ENCODE measurements at places on chromosomes 7 and 10. TPM values are rescaled to one million over a fixed set of nuclear protein-coding genes. Genes with fewer than 3 reads are reported as not detected.

DNA sequence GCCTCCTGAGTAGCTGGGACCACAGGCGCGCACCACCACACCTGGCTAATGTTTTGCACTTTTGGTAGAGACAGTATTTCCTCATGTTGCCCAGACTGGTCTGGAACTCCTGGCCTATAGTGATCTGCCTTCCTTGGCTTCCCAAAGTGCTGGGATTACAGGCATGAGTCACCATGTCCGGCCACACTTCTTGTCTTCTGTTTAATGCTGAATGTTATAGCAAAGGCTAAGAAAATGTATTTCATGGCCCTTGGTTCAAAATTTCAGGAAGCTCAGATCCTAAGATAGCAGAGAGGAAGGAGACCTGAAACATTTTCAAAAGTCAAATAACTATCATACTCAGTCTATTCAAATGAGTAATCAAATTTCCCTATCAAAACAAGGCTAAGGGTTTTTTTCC is 229.6 kb downstream of the BAMBI start:
- no peak overlapping the region for H3K27ac ChIP-seq
- DNase-seq, result no peak
- H3K36me3 ChIP-seq, result no peaks in the 10 kb centered on the region
- no peaks in the 10 kb centered on the region for H3K27me3 ChIP-seq
- H3K4me3 ChIP-seq, result no peak overlapping the region
- H3K4me1 ChIP-seq, result no peaks in the 10 kb centered on the region

DNA sequence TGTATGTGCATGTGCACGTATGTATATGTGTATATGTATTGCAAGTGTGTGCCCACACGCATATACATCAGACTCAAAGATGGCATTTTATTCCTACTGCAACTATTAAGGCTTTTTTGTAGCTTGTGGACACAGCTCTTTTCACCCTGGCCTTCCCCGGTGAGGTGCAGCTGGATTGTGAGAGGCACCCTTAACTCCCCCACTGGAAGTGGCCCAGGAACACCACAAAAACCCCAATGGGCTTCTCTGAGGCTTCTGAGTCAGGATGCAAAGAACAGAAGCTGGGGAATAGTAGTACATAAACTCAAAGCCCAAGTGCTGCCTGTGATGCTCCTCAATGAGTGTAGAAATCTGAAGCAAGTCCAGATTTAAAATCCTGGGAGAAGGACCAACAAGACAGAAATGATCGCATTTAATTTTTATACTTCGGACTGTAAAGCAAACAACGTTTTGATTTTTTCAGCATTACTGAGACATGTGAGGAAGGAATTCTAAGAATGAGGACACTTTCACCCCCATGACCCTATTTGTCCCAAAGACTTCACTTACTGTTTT is 369.2 kb upstream of the MGMT start:
- H3K36me3 ChIP-seq, result no peaks in the 10 kb centered on the region
- H3K27ac ChIP-seq, result no peak overlapping the region
- no peak overlapping the region for H3K4me3 ChIP-seq
- no peaks in the 10 kb centered on the region for H3K27me3 ChIP-seq
- DNase-seq, result no peak

- no peak for DNase-seq
- no peaks in the 10 kb centered on the region for H3K27me3 ChIP-seq
- H3K27ac ChIP-seq, result no peak overlapping the region
- H3K4me3 ChIP-seq, result no peak overlapping the region
- no peaks in the 10 kb centered on the region for H3K4me1 ChIP-seq
Observed at GRCh38 chr10:109239371-109239770, 683.9 kb downstream of the XPNPEP1 start.

DNA sequence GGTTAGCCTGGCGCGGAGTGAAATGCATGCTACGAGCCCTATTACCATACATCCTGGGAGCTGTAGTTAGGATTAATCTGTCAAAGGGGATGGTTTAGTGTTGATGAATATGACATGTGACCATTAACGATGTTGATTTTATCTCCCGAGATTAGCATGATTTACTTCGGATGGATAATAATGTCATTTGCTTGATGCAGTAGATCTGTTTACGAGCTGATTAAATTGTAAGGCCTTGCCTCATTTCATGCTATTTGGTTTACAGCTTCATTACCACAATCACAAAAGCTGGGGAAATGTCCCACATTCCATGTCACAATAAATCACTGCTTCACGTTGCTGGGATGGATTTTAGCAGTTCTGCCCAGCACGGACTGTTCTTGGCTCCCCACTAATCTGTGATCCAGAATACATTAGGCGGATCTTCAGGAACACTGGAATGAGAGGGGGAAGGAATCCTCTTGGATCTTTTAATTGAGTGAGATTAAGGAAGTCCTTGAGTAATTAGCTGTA is 22.3 kb downstream of the ZNF503 start:
- no peak overlapping the region for H3K27ac ChIP-seq
- H3K4me3 ChIP-seq, result no peak overlapping the region
- no peak for DNase-seq
- no peaks in the 10 kb centered on the region for H3K36me3 ChIP-seq
- H3K4me1 ChIP-seq, result no peaks in the 10 kb centered on the region

- no peaks in the 10 kb centered on the region for H3K36me3 ChIP-seq
- DNase-seq, result no peak
- H3K4me1 ChIP-seq, result no peaks in the 10 kb centered on the region
- H3K27me3 ChIP-seq, result no peaks in the 10 kb centered on the region
Observed at GRCh38 chr10:19847321-19847720, 31.1 kb downstream of the PLXDC2 start.

- H3K4me1 ChIP-seq, result no peaks in the 10 kb centered on the region
- H3K27me3 ChIP-seq, result no peaks in the 10 kb centered on the region
- no peak for DNase-seq
- H3K4me3 ChIP-seq, result peak overlapping the region; percentile 80
- no peaks in the 10 kb centered on the region for H3K36me3 ChIP-seq
Observed at GRCh38 chr7:107890493-107890961, 456 bp upstream of the DLD start.

DNA sequence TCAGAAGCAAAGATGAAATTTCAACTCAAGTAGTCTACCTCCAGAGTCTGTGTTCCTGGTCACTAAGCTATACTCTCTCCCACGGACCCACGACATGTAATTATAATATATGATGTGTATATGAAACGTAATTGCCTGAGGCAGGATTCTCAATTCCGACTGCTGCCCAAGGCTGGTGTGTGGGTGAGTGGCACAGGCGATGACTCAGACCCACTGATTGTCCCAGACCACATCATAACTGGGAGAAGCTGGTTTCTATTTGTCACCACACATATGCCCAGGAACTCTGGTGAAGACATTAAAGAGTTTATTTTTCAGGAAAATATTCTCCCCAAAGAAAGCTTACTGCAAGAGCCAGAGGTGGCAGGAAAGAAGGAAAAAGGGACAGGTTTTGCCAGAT is 219.3 kb downstream of the JAZF1 start:
- DNase-seq, result no peak
- H3K4me3 ChIP-seq, result no peak overlapping the region

- H3K4me1 ChIP-seq, result no peaks in the 10 kb centered on the region
- no peaks in the 10 kb centered on the region for H3K27me3 ChIP-seq
- H3K36me3 ChIP-seq, result no peaks in the 10 kb centered on the region
- H3K4me3 ChIP-seq, result no peak overlapping the region
Observed at GRCh38 chr10:48905311-48905710, 34.3 kb downstream of the LRRC18 start.

GRCh38 chr7:106864298-106865081 is 592 bp upstream of the PIK3CG start:
- no peak overlapping the region for H3K27ac ChIP-seq
- no peaks in the 10 kb centered on the region for H3K4me1 ChIP-seq
- no peaks in the 10 kb centered on the region for H3K27me3 ChIP-seq
- DNase-seq, result no peak

DNA sequence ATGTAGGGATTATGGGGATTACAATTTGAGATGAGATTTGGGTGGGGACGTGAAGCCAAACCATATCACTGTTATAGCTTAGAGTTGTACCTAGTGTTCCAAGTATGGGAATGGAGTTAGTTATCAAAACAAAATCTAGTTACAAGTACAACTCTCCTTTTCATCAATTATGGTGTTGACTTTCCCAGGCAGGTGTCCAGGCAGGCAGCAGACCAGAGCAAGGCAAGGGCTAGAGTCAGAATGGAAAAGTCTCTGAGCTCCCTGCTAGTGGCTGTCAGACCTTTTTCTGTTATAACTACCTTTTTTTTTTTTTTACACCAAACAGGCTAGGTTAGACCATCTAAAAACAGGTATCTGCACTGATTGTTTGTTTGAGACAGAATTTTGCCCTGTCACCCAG is 29.2 kb downstream of the PTER start:
- H3K27ac ChIP-seq, result no peak overlapping the region
- no peaks in the 10 kb centered on the region for H3K36me3 ChIP-seq
- H3K27me3 ChIP-seq, result no peaks in the 10 kb centered on the region
- no peak for DNase-seq
- H3K4me3 ChIP-seq, result no peak overlapping the region
- no peaks in the 10 kb centered on the region for H3K4me1 ChIP-seq

DNA sequence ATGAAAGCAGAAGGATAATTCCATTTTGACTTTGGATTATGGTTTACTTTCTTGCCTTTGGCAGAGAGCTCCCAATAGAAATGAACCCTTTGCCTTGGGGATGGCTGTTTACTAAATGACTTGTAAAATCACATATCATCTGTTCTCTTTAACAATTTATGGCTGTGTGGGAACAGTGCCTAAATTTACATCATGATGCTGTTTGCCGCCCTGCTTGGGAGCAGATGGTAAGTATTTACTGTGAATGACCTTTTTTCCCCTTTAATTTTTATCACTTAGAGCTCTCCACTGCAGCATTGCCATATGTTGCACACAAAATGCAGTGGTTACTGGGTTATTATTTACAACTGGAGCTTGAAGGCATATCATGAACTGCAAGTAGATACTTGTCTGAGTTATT is 13.4 kb downstream of the HEPACAM2 start:
- H3K36me3 ChIP-seq, result no peaks in the 10 kb centered on the region
- H3K27me3 ChIP-seq, result no peaks in the 10 kb centered on the region
- no peaks in the 10 kb centered on the region for H3K4me1 ChIP-seq
- H3K27ac ChIP-seq, result no peak overlapping the region
- no peak for DNase-seq

DNA sequence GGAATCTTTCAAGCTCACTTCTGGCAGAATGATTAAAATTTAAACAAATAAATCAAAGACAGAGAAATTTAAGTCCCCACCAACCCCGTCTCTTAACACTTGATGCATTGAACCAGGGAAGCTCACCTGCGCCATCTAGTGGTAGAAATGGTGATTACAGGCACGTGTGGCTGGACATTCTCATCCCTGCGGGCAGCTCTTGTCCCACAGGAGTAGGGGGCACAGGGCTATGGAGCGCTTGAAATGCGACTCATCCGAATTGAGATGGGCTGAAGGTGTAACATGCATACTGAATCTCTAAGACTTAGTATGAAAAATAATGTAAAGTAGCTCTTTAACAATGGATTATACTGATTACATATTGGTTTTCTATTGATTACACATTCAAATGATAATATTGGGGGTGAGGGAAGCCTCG is 24.8 kb upstream of the SLIT1 start:
- no peaks in the 10 kb centered on the region for H3K27me3 ChIP-seq
- DNase-seq, result peak; percentile 32
- H3K4me3 ChIP-seq, result no peak overlapping the region
- H3K4me1 ChIP-seq, result no peaks in the 10 kb centered on the region
- H3K27ac ChIP-seq, result no peak overlapping the region

GRCh38 chr7:43337191-43337590 is 224.7 kb downstream of the HECW1 start:
- no peaks in the 10 kb centered on the region for H3K36me3 ChIP-seq
- DNase-seq, result no peak
- no peak overlapping the region for H3K4me3 ChIP-seq
- H3K27ac ChIP-seq, result no peak overlapping the region
- no peaks in the 10 kb centered on the region for H3K27me3 ChIP-seq

DNA sequence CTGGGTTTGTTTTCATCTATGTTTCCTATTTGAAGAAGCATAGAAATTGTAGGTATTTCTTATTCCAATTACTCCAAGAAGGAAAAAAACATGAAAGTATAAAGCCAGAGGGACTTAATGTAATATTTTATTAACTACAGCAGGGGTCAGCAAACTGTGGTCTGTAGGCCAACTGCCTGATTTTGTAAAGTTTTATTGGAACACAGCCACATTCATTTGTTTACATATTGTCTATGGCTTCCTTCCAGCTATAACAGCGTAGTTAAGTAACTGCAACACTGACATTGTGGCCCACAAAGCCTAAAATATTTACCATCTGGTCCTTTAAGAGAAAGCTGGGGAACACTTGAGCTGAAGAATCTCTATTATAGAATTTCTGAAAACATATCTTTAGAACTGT is 306.2 kb downstream of the BICC1 start:
- no peaks in the 10 kb centered on the region for H3K36me3 ChIP-seq
- no peak overlapping the region for H3K27ac ChIP-seq
- H3K4me1 ChIP-seq, result no peaks in the 10 kb centered on the region
- no peaks in the 10 kb centered on the region for H3K27me3 ChIP-seq
- DNase-seq, result no peak

DNA sequence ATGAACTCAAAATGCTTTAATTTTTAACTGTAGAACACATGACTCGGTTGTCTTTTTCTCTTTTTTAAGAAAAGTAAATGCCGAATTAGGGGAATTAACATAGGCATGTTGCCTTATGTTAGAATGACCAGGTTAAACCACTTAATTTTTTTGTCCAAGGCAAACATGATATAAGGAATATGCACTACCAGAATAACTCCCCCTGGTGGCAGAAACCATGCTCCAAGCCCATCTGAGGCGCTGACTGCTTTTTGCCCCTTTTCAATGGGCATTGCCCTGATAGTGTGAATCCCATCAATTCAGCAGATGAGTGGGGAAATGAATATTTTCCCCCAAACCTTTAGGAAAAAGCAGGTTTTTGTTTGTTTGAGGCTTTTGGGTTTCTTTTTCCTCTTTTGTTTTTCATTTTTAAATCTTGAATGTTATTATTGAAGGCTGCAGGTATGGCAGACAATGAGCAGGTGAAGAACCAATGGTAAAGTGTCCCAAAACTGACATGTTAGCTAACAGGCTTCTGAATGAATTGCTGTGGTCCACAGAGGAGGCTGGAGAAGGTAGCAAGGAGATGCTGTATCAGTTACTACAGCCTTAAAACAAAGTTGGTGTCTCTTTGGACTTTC is 284.3 kb downstream of the SORCS3 start:
- H3K27me3 ChIP-seq, result no peaks in the 10 kb centered on the region
- no peaks in the 10 kb centered on the region for H3K4me1 ChIP-seq

GRCh38 chr7:108660465-108660864 is 90.8 kb downstream of the DNAJB9 start:
- no peaks in the 10 kb centered on the region for H3K4me1 ChIP-seq
- no peak overlapping the region for H3K27ac ChIP-seq
- no peaks in the 10 kb centered on the region for H3K36me3 ChIP-seq
- H3K27me3 ChIP-seq, result no peaks in the 10 kb centered on the region

The CBX3 gene
- 96.0 TPM for total RNA-seq

The CALHM3 gene
- not detected for total RNA-seq

The SYT15B gene
- 3.8 TPM for total RNA-seq

The CAMK2B gene
- 2.0 TPM for total RNA-seq

The NUPR2 gene
- 10.1 TPM for total RNA-seq

The JAKMIP3 gene
- total RNA-seq, result 0.16 TPM

Measured in breast epithelium (tissue), 4 donors.